ENCODE measurements at places on chromosomes 1 and 21.
A peak's percentile ranks its signal among the peaks of the same experiment; 100 is the strongest.

GRCh38 chr1:70072231-70072751 is 133.1 kb downstream of the LRRC40 start:
- DNase-seq: no peak

GRCh38 chr1:180839547-180839946 is 73.2 kb upstream of the KIAA1614 start:
- DNase-seq: no peak

DNA sequence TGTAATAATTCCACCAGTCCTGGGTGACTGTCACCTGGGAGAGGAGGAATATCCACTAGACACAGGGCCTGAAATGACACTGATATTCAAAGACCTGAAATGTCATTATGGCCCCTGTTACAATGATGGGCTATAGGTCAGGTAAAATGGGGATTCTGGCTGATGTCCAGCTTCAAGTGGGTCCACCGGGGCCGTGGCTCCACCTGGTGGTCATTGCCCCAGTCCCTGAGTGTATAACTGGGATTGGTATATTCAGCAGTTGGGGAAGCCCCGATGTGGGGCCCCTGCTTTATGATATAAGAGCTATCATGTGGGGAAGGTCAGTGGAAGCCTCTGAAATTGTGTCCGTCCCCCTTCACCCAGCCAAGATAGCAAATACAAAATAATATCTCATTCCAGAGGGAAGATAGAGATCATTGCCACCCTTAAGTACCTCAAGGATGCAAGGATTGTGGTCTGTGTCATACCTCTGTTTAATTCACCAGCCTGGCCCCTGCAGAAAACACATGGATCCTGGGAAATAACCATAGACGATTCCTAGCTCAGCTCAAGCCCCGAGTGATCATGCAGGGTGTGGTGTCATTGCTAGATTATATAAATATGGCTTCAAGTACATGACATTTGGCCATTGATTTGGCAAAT is 19.4 kb downstream of the PLEKHO1 start:
- DNase-seq: peak; percentile 58

- DNase-seq: no peak
These were observed 73.5 kb upstream of the RUNX3 start for GRCh38 chr1:25003457-25004190.

DNA sequence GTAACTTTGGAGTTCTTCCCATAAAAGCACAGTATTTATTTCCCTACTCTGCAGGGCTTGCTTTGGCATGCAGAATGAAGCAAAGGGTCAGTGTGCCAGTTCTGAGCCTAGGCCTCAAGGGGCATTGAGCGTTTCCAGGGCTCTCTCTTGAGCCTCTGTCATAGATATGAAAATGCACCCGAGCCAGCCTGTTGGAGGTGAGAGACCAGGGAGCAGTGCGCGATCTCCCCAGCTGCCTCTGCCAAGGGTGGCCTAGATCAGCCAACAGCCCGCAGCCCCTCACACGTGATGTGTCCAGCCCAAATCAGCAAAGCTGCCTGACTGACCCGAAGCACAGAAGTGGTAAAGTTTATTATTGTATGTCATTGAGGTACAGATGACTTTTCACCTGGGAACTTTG is 63.7 kb downstream of the TENT5C start:
- DNase-seq: no peak

- no peak for DNase-seq
These were observed 130.4 kb downstream of the TRABD2B start for GRCh38 chr1:47866601-47867437.

- DNase-seq: no peak
These were observed 53.0 kb upstream of the DUSP10 start for GRCh38 chr1:221794935-221795334.

GRCh38 chr1:111887385-111887784 is 102.1 kb downstream of the KCND3 start:
- DNase-seq: no peak

DNA sequence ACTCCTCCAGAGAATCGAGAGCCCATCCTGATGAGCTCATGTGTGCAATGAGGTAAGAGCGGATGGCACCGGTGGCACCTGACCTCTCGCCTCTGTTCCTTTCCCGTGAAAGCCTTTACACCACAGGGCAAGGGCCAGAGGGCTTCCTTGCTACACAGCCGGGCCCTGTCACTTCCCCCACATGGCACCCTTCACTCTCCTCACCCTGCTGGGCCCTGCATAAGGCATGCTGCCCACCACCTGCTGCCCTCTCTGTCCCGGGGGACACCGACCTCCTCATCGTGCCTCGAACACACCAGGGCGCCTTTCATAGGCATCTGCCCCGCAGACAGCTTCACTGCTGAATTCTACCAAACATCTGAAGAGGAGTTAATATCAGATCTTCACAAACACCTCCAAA is 45.1 kb upstream of the C1orf174 start:
- DNase-seq: no peak

DNA sequence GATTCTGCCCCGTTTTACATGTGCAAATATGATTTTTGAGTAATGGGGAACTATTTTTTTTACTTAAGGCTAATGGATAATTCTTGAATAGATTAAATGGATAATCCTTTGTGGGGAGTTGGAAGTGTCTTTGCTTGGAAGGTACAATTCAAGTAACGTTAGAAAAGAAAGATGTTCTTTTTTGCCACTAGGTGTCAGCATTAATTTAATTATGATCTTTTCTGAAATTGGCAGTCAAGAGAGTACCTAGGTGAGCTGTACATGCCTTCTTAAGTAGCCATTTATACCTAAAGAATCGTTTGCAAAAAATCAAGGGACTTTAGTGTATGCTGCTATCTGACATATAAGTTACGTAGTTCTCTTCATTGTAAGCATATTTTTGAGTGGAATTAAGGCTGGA is 2.2 kb downstream of the FBXO28 start:
- no peak for DNase-seq

DNA sequence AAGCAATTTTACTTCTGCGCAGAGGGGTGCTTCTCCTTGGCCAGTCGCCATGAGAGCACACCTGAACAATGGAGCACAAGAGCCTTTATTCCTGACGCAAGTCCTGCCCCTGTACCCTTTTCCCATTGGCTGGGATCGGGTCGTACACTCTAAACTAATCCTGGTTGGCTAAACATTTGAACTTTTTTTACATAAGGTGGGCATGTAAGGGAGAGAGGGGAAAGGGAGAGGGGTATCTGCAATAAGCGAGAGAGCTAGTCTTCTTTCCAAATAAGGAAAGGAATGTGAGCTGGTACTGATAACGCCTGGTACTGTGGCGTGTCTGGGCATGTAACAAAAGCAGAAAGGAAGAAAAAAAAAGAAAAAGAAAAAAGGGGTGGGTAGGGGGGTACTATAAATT is 21.8 kb downstream of the MFSD2A start:
- DNase-seq: no peak

All from mucosa of gallbladder (tissue), 1 donor.